ENCODE measurements at places on chromosomes 11 and 22.

DNA sequence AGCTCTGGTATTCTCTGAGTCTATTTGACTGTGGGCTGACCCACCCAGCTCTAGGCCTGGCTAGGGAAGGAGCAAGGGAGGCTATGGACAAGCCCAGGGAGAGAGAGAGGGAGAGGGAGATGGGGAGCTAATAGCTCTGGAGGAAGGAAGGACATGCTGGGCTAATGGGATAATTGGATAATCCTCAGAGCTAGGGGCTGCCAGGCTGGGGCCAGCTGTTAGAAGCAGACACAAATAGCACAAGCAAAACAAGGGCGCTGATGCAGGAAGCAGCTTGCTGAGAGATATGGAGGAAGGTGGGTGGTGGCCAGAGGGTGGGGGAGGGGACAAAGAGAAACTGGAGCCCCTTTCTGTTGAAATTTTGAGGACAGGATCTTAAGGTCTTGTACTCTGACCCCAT, 23.2 kb downstream of the ADORA2A start:
- no peak for DNase-seq

- no peak for DNase-seq
Measured at GRCh38 chr11:48005136-48005535, 24.8 kb downstream of the PTPRJ start.

- no peak for DNase-seq
Measured at GRCh38 chr22:46545086-46545792, 7.8 kb upstream of the CELSR1 start.

- no peak for DNase-seq
Measured at GRCh38 chr11:72083414-72083813, 2.8 kb downstream of the LRRC51 start.

GRCh38 chr11:61777234-61778090, 14.9 kb downstream of the TMEM258 start:
- peak; percentile 64 for DNase-seq

GRCh38 chr22:37211866-37212173, 457 bp downstream of the SSTR3 start:
- no peak for DNase-seq

DNA sequence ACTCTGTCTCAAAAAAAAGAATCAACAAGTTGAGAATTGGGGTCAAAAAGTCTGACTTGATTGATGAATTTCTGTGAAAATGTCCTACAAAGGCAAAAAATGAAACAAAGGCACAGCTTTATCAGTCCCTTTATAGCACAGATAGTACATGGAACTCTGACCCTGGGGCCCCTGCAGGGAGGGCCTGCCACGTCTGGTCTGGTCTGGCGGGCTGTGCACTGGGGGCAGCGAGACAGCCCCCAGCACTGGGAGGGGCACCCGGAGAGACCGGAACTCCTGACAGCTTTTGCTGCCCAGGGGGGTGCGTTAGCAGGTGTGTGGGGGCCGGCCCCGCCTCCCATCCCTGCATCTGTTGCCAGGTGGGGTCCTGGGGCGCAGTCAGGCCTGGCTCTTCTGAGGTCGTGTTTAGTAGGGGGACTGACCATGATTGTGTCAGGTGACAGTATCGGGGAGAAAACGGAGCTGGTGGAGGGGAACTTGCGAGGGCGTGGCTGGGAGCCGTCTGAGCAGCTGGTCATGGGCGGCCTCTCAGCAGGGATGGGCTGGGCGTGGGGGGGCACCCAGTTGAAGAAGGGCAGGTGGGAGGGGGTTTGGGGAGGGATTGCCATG, 51.7 kb downstream of the GRAMD4 start:
- DNase-seq, result no peak

DNA sequence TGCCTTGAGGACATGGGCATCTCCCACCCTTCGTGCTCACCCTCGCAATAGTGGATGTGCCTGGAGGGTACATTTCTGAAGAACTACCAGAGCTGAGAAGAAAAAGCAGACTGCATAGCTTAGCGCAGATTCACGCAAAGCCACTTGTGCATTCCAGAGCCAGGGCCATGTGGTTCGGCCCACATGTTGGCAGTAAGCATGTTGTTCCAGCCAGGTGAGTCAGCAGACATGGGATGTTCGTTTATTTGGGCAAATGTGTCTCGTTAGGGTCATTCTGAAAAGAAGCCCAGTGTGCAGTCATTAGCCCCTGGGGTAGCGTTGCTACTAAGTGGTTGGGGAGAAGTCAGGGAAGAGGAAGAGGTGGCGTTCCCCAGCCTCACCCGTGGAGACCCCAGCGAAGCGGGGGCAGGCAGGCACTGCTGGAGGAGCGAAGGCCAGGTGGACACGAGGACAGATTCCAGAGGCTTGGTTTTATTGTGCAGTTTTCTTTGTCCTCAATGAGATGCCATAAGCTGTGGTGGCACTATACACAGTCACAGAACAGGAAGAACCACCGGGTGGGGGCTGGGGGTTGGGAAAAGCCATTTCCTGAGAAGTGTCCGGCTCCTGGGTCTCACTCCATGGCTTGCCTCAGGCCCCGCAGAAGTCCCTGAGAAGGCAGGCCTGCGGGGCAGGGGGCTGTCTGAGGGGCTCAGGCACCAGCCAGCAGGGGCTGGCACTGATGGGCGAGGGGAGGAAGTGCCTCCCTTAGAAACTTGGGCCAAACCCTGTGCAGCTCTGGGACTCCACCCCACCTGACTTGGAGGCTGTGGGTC, 5.0 kb downstream of the THY1 start:
- DNase-seq, result no peak

DNA sequence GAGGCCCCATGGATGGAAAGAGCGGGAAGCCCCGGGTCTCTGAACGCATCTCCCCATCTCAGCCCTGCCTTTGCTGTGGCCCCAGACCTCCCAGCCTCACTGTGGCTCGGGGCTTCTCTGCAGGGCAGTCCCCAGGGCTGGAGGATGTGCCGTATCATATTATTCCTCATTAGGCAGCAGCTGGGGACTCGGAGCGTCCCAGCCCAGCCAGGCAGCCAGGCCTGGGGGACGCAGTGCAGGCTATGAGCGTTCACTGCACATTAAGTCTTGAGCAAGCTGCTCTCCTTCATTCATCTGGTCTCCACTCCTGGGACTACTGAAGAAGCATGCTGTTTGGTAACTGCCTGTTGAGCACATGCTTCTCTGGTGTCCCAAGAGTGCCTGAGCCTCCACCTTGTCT, 226.8 kb upstream of the TBCEL start:
- no peak for DNase-seq

- no peak for DNase-seq
Measured at GRCh38 chr11:94791216-94791889, 23.2 kb downstream of the AMOTL1 start.

DNA sequence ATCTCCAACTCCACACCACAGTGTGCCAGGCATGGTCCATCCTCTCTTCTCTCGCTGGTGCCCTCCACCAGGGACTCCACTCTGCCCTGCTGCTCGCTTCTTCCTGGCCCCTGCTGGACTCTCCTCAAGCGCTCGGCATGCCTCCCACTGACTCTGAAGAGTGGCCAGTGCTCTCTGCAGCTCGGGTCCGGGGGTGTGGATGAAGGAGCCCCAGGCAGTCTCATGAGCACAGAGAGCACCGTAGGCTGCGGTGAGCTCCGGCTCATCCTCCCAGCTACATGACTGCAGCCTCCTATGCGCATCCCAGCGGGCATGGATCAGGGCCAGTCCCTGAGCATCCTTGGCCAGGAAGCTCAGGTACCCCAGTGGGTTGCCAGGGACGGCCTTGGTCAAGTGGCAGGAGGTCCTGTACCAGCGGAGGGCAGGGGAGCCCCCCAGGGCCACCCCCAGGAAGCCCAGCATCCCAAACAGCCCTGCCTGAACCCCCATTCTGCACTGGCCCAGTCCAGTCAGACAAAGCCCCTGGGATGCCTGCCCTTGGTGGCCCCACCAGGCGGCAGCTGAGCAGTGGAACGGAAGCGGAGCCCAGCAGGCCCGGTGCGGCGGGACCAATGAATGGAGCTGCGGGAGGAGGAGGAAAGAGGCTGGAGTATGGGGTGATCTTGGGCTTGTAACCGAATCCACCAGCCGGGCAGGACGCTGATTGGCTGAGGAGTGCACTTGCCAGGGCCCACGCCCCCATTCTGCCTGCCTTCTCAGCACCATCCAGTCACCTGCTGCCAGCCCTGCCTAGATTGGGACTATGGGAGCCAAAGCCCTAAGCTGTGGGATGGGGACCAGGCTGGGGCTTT, at the start of gene PLA2G3:
Gene PLA2G3 (minus strand): TSS at position 643 of the 851 bp plus-strand sequence. CDS start 154 bp downstream, at position 489.
- no peak for DNase-seq

GRCh38 chr11:73219396-73220285, 1.6 kb downstream of the P2RY2 start:
- no peak for DNase-seq

DNA sequence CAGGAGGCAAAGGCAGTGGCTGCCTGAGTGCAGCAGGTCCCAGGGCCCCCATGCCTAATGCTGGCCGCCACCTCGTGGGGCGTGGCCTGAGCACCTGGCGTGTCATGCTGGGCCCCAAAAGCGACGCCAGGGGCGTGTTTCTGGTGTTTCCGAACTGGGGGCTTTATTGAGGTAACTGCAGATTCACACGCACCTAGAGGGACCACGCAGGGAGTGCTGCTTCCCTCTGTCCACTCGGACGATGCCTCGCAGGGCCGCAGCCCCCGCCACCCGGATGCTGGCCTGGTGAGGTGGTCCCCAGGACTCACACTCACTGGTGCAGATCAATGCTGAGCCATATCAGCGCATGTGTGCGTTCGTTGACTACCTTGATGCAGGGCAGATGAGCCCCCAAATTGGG, 736.2 kb downstream of the BRD1 start:
- no peak for DNase-seq

- DNase-seq, result no peak
Measured at GRCh38 chr22:47355776-47356510, 593.5 kb downstream of the TBC1D22A start.

GRCh38 chr11:102238391-102238821, 78.9 kb upstream of the BIRC3 start:
- no peak for DNase-seq

DNA sequence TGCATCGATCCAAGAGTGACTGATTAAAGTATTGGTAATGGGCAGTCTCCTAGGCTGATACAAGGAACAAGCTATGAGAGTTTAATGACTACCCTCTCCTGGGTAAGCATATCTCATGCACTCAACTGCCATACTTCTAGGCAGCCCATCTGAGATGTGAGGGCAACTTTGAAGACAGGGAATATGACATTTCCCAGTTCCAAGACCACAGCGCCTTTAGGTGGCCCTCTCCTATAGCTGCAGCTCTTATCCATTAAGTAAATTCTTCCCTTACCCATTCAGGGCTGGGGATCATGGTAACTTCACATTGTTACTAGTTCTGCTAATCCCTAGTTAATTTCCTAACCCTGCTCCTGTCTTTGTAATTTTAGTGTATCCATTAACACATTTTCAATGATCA, 157.3 kb upstream of the CTSC start:
- DNase-seq, result no peak

DNA sequence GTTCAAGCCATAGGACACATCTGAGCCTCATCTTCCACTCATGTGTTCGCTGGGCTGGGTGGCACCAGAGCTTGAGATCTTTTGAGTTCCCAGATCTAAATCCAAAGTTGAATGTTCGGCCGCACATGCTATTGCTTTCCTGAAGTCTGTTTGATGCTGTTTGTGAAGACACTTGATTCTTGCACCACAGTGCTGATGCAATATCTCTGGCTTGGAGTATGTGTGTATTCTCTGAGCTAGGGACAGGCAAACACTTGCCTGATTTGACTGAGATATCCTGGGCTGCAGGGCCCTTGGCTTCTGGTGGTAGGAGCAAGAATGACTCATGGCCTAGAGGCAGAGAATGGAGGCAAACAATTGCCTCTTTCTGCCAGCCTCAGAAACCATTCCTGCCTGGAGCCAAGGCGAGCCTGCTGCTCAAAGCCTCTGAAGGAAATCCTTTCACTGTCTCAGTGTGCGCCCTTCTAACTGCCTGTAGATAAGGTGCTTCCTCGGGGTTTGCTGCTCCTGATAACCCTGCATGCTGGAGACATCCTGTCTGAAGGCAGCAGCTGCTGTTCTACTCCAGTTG, 73.0 kb downstream of the CYB5R2 start:
- no peak for DNase-seq

DNA sequence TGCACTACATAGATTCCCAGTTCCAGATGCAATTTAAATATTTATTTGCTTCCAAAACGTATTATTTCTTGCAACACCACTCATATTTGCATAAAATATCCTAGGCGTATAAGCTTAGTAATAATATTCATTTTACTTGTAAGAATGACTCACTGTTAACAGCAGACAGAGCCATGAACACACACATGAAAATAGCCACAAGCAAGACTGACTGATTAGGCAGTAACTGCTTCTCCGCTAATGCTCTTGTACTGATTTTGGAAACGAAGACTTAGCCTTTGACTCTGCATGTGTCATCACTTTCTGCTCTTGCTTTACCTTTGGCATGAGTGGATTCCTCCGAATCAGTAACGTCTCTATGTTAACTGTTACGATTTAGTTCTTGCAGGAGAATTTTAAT, 6.0 kb downstream of the OR10Q1 start:
- no peak for DNase-seq

GRCh38 chr22:20533879-20534265, 26.5 kb downstream of the MED15 start:
- DNase-seq, result no peak

DNA sequence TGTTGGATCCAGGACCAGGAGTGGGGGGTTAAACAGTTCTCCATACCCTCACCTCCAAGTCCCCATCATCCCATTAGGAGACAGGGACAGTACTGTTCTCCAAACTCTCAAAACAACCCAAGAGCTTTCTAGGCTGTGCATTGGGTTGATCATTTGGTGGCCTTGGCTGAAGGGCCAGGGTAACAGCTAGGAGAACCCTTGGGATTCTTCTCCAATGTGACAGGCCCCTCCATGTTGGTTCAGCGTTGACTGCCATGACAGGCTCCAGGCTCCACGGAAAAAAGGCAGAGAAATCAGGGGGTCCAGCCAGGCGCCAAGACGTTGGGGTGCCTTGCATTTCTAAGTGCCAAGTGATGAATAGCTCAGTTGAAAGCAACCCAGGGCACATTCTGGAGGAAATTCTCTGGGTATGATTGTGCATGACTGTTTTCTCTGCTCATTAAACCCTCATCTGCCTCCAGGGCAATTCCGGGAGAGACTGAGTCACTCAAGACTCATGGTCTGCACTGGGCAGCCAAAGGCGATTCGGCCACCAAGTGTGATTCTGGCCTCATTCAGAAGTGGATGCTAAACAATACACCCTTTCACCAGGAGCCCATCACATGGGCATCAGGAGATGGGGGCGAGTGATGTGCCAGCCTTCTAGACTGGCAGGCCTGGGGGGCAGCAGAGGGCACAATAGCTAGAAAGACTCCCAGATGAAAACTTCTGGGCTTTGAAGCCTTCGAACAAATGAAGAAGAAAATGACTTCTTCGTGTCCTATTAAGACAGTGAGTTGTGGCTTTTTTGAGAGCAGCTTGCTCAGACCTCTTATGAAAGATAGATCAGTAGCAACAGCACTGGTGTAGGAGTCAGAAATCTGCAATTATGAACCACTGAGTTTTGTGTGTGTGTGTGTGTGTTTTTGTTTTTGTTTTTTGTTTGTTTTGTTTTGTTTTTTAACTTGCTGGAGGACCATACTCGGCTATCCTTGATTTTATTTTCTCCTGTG, 27.7 kb downstream of the CD44 start:
- no peak for DNase-seq
